ENCODE measurements at places on chromosomes 11 and 22. TPM values are rescaled to one million over a fixed set of nuclear protein-coding genes. Genes with fewer than 3 reads are reported as not detected.

STK33 gene
- total RNA-seq: 3.4 TPM

GUCY1A2 gene
- total RNA-seq: 0.02 TPM

CD3D gene
- total RNA-seq: not detected

MPEG1 gene
- not detected for total RNA-seq

GLYATL1 gene
- not detected for total RNA-seq

SYT12 gene
- not detected for total RNA-seq

SLC22A6 gene
- not detected for total RNA-seq

TAF10 gene
- 105 TPM for total RNA-seq

PHRF1 gene
- total RNA-seq: 38.8 TPM

CDC45 gene
- 44.7 TPM for total RNA-seq

BIRC3 gene
- 0.60 TPM for total RNA-seq
